Stimulated activated CD8-positive, alpha-beta memory T cell treated with anti-CD3 and anti-CD28 coated beads, Interleukin-4, amount 100 ng/mL, for 48 hours (primary cell): ENCODE measurements at places on chromosomes 2 and 18.

DNA sequence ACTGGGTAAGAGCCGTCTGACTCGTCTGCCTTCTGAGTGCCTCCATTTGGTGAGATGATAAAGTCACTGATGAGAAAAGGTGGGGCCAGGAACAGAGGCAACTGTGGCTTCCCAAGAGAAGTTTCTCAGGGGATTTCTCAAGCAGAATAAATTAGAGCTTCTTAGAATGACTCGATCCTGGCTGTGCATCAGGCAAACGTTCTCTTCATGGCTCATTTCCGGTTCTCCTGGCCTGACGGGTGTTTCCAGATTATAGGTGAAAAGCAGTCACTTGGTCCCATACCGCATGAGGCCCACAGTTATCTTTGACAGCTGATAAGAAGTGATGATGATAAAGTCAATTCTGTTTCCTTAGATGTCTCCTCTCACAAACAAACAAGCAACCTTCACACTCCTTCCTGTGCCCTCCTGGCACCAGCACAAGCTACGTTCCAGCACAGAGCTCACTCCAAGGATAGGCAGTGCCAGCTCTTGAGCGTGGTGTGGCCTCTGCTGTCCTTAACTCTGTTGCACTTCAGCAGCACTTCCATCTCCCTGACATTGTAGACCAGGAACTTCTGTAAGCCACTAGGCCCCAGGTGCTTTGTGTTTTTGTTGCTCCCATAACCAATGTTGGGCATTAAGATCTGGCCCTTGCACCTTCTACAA lies 37.8 kb upstream of the KCNF1 start:
- DNase-seq, result no peak

GRCh38 chr2:241617431-241618154 lies 19.4 kb downstream of the THAP4 start:
- DNase-seq, result peak; percentile 55

DNA sequence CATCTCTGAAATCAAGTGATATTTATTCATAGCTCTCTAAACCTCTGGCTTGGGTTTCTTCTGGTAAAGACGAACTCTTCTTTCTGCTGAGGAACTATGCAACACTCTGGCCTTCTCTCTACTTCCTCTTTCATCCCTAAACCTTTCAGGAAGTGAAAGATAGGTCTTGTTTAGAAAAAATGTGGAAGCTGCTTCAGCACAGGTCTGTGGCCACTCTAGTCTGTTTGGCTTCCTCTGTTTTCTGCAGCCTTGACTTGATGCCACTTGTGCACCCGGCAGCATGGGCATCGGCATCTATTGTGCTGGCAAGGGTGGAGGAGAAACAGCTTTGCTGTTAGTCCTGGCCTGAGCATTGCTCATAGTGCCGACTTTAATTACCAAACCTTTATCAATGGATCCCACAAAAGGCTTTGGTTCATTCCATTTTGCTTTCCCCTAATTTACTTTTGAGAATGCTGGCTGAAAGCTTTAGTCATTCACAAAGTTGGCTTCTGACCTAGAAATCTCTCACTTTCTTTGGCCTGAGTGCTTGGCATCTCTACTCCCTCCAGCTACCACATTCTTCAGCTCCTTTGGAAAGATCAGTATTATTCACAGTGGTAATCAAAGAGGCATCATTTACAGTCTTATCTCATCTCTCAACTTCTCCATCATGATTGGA lies 32.0 kb upstream of the GPR39 start:
- DNase-seq, result no peak

DNA sequence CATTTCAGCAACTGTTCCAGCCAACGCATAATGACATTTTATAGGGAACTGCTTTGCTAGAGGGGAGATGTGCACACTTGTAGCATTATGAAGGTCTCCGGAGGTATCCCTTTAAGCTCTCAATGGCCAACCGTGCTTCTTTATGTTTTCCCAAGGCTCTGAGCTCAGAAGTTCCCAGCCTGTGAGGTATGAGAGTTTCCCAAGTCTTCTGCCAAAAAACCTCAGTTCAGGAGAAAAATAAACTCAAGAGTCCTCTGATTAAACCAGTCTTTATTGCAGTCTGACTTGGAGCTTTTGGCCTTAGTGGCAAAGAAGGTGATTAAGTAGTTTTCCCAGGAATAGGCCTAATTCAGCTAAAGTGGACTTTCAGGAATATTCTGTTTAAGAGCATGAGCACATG lies 35.4 kb upstream of the ZNF532 start:
- no peak for DNase-seq

GRCh38 chr18:69291044-69291443 lies 109.6 kb upstream of the DOK6 start:
- no peak for DNase-seq

GRCh38 chr2:171210864-171211431 lies 50.3 kb upstream of the TLK1 start:
- peak; percentile 35 for DNase-seq

DNA sequence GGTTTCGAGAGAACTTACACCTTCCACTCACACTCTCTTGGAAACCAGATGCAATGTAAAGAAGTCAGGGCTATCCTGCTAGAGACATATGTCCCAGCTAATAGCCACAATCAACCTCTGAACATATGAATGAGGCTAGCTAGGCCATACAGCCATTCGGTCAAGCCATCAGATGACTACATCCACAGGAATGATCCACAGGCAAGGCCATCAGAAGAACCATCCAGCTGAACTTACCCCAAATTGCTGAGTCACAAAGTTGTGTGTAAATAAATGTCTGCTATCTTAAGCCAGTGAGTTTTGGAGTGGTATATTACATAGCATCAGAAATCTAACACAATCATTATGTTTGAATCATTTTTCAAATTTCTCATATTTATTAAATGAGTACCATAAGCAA lies 5.2 kb upstream of the SPAST start:
- DNase-seq, result no peak

DNA sequence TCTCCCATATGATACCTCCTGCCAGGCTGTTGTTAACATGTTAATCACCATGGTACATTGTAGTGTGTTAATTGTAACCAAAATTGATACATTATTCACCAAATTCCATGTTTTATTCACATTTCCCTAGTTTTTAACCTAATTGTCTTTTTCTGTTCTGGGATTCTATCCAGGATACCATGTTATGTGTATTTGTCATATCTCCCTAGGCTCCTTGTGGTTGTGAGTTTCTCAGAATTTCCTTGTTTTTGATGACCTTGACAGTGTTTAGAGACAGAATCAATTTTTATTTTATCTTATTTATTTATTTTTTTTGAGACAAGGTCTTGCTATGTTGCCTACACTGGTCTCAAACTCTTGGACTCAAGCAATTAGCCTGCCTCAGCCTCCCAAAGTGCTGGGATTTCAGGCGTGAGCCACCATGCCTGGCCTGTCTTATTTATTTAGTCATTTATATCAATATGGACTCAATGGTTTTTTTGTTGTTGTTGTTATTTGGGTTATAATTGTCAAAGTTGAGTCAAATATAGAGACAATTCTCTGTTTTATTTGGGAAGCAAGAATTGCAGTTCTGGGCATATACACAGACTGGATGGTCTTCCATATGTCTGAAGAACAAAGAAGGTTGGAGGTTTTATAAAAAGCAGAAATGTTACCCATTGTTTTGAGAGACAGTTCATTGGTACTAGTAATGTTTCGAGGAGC lies 42.6 kb downstream of the INPP4A start:
- DNase-seq, result no peak

DNA sequence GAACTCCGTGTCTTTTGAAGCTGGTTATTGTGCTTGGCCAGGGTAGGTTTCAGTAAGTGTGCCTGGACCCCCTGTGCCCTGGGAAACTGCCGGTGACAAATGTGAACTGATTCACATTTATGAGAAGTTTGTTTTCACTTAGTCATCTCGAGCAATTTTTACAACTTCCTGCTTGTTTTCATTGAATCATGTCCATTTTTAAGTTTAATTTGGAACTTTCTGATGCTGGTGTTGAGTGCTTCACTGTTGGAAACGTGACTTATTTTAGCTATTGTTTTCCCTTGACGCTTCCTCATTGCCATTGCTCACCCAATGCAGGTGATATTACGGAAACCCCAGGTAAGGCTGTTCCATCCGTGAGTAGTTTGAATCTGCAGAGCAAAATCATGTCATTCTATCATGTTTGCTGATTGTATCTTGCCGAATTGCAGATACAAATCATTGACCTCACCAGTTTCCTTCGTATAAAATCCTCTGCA lies 97.2 kb downstream of the RTN4 start:
- DNase-seq, result no peak

DNA sequence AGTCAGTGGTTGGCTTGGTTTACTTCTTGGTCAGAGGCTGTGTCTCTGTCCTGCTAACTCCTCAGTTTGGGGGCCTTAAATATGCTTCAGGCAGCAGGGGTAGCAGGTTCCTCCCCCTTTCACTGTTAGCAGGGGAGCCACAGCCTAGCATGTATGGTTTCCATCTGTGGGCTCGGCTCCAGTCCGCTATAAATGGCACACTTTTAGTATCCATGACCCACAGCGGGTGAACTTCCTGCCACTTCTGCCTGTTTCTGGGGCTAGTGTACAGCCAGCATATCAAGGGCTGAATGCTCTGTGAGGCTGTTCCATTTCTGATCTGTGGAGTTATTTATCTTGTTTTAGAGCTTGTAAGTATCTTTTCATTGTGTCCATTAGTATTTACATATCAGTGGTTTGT lies 58.3 kb downstream of the MRPL33 start:
- DNase-seq, result no peak

DNA sequence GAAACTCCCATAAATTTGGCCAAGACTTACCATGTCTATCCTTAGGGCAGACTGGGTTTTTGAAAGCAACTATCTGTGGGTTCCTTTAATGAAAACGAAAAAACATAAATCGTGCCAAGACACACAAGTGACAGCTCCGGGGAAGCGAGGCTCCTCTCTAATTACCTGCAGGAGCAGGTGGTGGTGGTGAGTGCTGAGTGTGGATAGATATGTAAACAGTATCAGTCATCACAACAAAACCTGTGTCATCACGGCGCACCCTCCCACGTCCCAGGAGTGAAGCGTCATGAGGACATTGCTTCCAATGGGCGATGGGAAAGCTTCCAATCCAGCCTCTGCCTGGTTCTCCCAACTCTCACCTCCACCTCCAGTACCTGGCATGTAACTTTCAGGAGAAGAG lies 31.3 kb downstream of the ACKR3 start:
- DNase-seq, result no peak

GRCh38 chr18:11008505-11008904 lies 140.9 kb downstream of the PIEZO2 start:
- no peak for DNase-seq

DNA sequence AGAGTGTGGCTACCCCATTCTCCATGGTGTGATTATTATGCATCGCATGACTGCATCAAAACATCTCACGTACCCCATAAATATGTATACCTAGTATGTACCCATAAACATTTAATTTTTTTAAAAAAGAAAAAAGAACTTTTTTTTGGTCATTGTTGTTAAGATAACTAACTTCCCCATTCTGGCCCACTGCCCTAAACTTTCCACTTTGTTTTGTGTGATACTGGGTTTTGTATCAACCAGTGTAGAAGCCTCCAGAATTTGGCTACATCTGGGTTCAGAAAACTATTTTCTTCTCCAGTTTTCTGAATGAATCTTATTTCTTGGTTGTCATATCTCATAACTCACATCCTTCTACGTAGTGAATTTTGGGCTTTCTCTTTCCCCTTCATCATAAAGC lies 62.3 kb upstream of the NABP1 start:
- DNase-seq, result no peak

DNA sequence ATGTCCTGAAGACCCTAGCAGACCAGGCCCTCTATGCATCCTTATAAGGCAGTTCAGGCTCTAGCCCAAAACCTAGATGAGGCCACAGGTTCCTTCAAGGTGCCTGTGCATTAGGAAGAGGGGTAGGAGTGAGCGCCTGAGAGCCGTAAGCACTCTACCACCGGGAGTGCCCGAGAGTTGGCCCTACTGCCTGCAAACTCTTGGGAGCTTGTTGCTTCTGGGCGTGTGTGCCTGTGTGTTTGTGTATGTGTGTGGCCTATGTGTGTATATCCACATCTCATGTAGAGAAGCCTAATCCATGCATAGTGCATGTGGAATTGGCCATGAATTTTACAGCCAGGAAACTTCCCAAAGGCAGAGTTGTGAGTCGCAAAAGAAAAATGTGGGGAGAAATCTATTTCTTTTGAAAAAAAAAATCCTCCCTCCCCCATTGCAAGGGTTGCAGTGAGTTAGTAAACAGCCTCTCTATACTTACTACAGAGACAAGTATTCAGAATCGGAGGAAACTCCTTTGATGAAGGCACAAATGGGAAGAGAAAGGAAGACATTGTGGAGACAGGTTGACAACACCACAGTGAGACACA lies 96.8 kb downstream of the ADD2 start:
- no peak for DNase-seq

DNA sequence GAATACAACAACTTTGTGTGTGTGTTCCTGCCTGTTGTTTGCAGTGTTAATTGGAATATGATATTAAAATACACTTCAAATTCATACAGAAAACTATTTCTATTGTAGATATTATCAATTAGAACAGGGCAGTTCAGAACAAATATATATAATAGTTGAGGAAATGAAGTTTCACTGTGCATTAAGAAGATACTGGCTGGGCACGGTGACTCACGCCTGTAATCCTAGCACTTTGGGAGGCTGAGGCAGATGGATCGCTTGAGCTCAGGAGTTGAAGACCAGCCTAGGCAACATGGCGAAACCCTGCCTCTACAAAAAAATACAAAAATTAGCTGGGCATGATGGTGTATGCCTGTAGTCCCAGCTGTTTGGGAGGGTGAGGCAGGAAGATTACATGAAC lies 79.3 kb downstream of the ASAP2 start:
- DNase-seq, result no peak

DNA sequence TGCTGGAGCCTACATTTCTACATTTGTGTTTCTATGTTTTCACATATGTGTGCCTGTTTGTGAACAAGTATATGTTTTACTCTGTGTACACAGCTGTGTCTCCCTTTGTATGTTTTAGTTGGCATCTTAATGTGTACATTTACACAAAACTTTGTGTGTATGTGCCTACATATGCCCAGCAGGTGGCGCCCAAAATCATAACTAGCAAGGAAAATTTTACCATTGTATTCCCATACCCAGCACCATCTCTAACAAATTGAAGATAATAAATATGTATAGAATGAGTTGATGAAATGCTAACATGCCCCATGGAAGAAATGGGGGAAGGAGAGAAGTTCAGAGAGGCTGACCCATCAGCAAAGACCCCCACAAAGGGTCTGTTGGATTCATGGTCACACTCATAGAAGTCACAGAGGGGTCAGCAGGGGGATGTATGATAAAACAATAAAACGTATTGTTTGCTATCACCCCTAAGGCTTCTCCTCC lies 48.1 kb downstream of the PKDCC start:
- DNase-seq, result peak; percentile 83

GRCh38 chr2:58925676-58926081 lies 684.6 kb upstream of the FANCL start:
- no peak for DNase-seq

- DNase-seq, result no peak
These were observed 1.7 kb upstream of the SMAD4 start for GRCh38 chr18:51028201-51028805.

DNA sequence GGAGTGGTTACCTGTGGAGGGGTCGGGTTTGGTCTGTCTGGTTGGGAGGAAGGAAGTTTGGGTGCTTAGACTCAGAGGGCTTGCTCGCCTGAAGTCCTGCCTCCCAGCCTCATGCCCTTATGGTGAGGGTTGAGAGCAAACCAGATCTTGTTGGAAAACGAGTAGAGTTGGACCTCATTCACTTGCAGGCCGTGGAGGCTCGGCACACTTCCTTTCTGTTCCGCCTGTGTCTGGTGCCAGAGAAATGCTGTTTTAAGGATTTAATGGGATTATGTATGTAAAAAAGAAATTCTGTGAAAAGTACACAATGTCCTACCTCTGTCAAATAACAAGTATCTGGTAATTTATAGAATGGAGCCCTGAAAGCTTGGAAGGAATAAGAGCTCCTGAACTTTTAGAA lies 29.6 kb downstream of the GATA6 start:
- DNase-seq, result no peak
